Frontal cortex (tissue), 4 donors: ENCODE measurements at places on chromosomes 5 and 9. TPM values are rescaled to one million over a fixed set of nuclear protein-coding genes. Genes with fewer than 3 reads are reported as not detected.

DNA sequence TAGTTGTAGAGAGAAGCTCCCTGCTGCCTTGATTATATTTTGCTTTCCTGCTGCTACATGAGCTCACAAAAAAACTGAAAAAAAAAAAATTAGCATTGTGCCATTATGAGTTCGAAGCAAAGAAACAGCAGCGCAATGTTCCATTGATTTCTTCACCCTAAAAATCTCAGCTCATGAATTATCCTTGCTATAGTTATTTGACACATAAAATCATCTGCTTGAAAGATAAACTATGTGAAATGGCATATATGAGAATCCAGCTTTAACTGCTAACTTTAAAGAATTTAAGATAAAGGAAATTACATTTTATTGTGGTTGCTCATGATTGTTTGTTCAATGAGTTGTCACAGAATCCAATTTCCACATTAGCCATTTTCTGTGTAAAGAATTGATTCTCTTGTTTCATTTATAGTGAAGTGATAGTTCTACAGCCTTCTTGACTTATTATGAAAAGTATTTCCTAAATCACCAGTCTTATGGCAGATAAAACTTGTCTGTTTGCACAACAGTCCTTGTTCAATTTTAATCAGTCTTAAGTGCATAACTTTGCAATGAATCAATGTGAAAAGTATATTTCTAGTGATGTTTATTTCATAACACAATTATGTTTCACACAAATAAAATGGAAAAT is 1275.0 kb upstream of the CDH9 start:
- DNase-seq: no peak

DNA sequence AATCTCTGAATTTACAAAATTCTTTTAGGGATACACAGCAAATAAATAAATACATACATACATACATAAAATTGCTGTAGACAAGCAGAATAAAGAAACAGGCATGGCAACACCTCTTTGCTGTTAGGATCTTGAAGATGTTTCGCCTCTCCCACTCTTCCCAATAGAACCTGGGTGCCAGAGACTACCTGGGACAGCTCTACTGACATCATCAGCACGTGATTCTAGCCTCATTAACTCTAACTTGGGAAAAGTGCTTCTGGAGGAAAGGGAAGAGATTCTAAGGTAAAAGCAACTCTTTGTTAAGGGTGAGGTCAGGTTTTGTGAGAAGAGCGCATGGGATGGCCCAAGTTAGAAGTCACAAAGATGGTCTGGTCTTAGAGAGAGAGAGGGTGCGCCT is 339.1 kb downstream of the RFX3 start:
- DNase-seq: no peak

- no peak for DNase-seq
Observed at GRCh38 chr5:74949976-74950375, 83.8 kb upstream of the FAM169A start.

DNA sequence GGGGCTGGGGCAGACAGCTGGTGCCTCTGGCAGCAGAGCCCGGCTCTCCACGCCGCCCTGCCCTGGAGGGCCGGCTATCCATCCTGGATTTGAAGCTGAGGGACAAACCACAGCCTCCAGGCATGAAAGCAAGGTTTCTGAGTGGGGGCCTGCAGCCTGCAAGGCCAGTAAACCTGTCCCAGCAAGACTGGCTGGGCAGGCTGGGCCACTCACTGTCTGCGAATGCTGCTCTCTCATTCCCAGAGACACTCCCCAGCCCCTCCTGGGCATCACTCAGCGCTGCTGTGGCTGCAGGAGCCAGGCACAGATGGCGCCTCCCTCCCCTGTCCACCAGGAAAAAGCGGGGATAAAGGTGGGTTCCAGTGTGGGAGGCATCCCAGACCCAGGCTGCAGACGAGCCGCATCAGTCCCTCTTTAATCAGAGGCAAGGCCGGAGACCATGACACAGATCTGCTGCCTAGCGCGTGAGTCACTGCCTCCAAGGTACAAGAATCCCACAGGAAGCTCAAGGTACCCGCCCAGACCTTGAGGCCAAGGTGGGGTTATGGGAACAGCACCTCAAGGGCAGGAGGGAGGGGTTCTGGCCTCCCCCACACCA is 118.0 kb downstream of the VAV2 start:
- no peak for DNase-seq

DNA sequence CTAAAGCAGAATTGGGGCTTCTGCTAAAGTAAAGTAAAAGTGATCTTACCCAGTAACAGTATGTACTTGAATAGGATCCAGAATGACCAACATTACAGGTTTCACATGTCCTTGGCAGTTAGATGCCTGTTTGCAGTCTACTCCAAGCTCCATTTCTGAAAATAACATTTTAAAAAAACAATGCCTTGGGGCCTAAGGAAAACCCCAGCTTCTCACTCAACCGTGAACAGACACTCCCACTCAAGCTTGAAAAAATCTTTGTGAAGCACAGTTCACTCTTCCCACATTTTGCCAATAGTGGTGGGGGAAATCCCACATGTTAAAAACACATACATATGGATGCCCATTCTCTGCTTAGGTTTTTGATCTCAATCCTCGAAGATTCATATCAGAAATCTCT is 304.1 kb downstream of the ARRDC3 start:
- no peak for DNase-seq

DNA sequence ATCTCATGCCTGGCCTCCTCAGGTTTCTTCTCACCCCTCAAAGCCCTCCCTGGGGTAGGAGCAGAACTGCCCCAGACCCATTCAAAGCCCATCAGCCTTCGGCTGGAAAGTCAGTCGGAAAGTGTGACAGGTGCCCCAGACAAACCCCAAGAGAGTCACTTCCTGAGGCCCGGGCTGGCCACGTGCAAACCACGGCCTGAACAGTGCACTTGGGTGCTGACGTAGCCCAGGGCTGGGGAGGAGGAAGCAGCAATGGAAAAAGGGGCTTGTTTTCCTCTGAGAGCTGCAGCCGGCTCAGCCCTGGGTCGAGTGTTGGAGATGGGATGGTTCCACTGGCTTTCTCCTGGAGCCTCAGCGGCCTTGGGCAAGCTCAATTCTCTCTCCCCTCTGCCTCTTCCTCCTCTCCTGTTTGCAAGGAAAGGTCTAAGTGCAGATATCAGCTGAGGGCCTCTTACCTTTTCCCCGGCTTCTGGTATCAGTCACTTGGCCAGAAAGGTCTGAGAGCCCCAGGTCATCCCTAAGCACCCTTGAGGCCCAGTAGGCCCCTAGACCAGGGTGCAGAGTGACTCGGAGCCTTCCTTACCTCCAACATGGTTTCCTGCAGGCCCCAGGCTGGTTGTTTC is 5.9 kb upstream of the EGR1 start:
- DNase-seq: no peak

DNA sequence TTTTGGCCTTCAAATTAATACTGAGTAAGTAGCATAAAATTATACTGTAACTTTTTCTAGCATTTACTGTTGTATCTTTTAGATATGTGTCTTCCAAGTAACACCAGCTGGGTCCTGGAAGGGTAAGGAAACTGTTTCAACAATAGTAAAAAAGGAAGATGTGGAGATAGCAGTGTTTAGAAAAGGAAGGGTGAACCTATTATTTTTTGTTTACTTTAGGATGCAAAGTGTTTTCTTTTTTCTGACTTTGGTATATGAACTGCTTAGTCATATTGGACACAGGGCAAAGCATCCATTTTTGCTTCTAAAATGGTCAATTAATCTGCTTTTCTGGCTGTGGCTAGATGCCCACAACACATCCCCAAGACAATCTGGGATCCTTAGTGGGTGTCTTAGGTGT is 5.3 kb downstream of the PKD2L2 start:
- no peak for DNase-seq

DNA sequence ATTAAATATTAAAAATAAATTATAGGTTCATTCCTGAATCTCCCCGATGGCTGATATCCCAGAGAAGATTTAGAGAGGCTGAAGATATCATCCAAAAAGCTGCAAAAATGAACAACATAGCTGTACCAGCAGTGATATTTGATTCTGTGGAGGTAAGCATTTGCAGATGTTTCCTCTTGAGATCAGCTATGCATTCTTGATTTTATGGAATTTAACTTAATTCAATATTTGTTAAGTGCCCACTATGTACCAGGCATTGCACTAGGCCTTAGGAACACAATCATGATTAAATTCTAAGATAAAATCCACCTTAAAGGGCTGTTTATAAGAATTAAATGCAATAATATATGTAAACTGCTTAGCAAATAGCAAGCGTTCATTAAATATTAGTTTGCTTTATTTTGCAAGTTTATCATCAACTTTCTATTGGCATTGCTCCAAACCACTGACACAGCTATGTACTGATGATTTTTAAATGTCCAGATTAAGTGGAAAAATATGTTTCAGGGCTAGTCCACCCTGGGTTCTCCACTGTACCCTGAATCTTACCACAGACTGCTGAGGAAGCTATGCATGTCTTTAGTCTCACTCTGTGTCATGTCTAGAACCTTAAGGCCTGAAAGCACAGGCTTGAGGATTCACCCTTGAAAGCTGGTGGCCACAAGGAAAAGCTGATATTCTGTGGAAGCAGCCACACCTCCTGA is 33.2 kb downstream of the SLC22A4 start:
- no peak for DNase-seq

DNA sequence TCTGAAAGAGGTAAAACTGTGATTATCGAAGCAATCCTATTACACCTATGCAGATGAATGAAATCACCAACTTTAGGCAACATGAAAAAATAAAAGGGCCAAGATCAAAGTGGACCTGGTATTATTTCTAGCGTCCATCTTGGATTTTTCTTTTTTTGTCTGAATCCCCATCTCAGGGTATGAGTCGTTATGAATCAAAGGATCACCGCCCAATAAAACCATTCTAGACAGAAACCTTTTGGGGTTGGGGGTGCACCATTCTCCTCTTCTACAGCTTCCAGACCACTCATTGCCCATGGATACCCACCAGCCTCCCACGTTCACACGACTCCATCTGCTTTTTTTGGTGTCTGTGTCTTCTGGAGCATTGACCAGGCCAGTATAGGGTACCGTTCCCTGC is 33.4 kb downstream of the MAP1B start:
- DNase-seq: no peak

- DNase-seq: no peak
Observed at GRCh38 chr5:158638396-158638795, 461.3 kb downstream of the EBF1 start.

DNA sequence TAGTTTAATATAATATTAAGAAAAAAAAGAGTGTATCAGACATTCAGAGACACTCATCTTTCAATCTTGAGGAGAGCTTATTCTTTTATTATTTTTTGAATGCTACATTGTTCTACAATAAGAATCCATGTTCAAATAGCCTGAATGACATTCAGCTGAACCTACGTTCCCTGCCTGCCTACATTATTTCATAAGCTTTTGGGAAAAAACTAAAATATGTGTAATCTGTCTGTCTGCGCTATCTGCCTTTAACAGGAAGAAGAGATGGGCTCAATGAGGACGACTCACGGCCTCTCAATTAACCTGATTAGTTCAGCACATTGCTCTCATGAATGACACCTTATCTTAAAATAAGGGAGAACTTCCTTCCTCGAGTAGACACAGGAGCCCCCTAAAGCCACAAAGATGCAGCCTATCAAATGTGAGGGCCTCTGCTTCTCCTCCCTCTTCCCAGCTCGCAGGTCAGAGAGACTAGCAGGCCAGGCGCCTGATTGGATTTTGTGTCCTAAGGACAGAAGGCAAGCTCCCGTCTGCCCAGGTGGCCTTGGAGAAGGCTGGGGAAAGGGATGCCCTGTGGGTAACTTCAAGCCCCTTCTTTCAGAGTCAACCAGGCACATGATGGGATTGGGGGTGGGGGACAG is 37.8 kb downstream of the EBF1 start:
- no peak for DNase-seq

- DNase-seq: no peak
Observed at GRCh38 chr9:123640792-123641222, 284.8 kb downstream of the CRB2 start.

GRCh38 chr5:153636670-153637451 is 146.4 kb downstream of the GRIA1 start:
- no peak for DNase-seq

GRCh38 chr9:87461256-87461655 is 36.4 kb upstream of the DAPK1 start:
- no peak for DNase-seq

DNA sequence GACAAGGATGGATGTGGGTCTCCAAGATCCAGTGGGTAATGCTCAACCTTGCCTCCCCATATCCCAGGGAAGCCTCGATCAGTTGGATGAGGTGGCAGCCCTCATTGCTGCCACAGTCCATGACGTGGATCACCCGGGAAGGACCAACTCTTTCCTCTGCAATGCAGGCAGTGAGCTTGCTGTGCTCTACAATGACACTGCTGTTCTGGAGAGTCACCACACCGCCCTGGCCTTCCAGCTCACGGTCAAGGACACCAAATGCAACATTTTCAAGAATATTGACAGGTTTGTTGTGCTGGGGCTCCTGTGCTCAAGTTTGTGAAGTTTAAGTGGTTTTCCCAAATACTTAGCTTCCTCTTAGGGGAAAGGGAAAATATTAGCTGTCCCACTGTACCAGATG is 74.0 kb downstream of the WDR41 start:
- no peak for DNase-seq

DNA sequence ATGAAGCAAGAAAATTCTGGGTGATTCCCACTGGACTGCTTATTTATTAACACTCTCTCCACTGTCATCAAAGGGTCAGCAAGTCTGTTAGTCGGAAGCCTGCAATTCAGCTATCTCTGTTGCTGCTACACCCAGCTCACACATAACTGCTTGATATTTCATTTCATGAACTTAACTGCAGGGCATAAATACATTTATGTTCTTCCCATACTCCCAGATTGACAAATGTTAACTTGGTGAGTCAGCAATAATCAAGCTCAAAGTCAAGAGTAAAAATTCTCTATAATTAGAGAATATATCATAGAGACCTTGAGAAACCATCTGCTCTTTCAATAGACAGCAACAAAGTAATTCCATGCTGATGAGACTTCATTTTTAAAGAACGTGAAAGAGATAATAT is 198.8 kb downstream of the ADAMTS12 start:
- no peak for DNase-seq

- no peak for DNase-seq
Observed at GRCh38 chr9:98502976-98503325, 205.8 kb downstream of the GABBR2 start.

- no peak for DNase-seq
Observed at GRCh38 chr5:27316271-27316650, 277.9 kb upstream of the CDH9 start.

- DNase-seq: no peak
Observed at GRCh38 chr5:112083623-112084022, 326.6 kb upstream of the NREP start.

DNA sequence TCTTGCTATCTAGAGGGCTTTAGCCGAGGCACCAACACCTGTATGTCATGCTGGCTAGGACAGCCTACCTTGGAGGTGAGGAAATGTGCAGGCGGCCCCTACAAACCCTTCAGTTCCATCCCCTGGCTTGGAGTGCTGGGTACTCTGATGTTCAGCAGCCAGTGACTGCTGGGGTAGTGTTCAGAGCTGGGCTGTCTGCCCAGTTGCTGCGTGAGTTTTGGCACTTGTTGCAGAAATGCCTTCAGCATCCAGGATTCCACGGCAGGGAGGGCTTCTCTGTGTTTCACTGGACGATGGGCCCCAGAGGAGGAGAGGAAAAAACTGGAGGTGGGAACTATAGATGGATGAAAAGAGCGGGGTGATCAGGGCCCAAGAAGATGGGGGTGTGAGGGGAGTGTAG is 10.4 kb downstream of the SWI5 start:
- peak; percentile 52 for DNase-seq

- DNase-seq: no peak
Observed at GRCh38 chr5:124743602-124744169, 2.8 kb downstream of the ZNF608 start.

FCN1 gene
- 0.82 TPM for total RNA-seq

FOXE1 gene
- total RNA-seq: not detected

TXNDC8 gene
- total RNA-seq: not detected

RNF224 gene
- not detected for total RNA-seq

NUTM2G gene
- not detected for total RNA-seq

SLC6A19 gene
- not detected for total RNA-seq

LCN1 gene
- total RNA-seq: not detected
